ENCODE measurements at places on chromosomes 2 and 18. TPM values are rescaled to one million over a fixed set of nuclear protein-coding genes. Genes with fewer than 3 reads are reported as not detected.
A peak's percentile ranks its signal among the peaks of the same experiment; 100 is the strongest.

Gene KIF3C
- total RNA-seq = 2.0 TPM

Gene SH3YL1
- total RNA-seq = 39.1 TPM

DNA sequence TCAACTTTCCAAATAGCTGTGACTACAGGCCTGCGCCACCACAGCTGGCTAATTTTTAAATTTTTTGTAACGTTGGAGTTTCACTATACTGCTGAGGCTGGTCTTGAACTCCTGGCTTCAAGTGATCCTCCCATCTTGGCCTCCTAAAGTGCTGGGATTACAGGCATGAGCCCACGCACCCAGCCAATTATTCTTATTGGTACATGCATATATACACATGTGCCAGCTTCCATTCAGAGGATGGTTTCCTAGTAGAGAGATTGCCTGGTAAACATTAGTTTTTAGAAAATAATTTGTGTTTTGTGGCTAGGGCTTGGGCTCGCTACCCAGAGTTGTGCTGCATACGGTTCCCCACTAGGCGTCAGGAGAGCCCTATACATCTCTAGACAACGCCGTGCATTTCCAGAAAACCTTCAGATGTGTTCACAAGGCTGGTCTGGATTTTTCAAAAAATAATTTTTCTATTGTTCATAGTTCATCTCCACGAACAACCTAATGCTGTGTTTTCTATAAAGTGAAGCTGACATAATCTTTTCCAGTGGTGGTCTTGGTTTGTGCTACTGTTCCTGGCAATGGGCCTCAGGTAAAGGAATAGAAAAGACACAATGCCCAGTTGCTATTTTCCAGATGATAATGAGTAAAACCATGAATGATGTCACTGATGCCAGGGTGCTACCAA, 14.6 kb upstream of the AFG3L2 start:
- peaks cover 6% of the 10 kb centered on the region for H3K4me1 ChIP-seq
- H3K36me3 ChIP-seq = no peaks in the 10 kb centered on the region
- H3K27me3 ChIP-seq = no peaks in the 10 kb centered on the region
- H3K27ac ChIP-seq = no peak overlapping the region

- no peaks in the 10 kb centered on the region for H3K4me1 ChIP-seq
- no peak overlapping the region for H3K4me3 ChIP-seq
- no peaks in the 10 kb centered on the region for H3K36me3 ChIP-seq
- DNase-seq = no peak
These were observed 64.3 kb downstream of the ACKR3 start for GRCh38 chr2:236633775-236634560.

- no peak overlapping the region for H3K27ac ChIP-seq
- H3K27me3 ChIP-seq = no peaks in the 10 kb centered on the region
- no peak for DNase-seq
- no peaks in the 10 kb centered on the region for H3K36me3 ChIP-seq
These were observed 52.0 kb downstream of the FBXO36 start for GRCh38 chr2:229974266-229974665.

GRCh38 chr2:29201979-29202378, 86.8 kb downstream of the CLIP4 start:
- H3K27me3 ChIP-seq = no peaks in the 10 kb centered on the region
- no peak overlapping the region for H3K27ac ChIP-seq
- H3K36me3 ChIP-seq = peaks cover 41% of the 10 kb centered on the region
- no peaks in the 10 kb centered on the region for H3K4me1 ChIP-seq
- no peak for DNase-seq

Gene ITPRIPL1
- not detected for total RNA-seq

DNA sequence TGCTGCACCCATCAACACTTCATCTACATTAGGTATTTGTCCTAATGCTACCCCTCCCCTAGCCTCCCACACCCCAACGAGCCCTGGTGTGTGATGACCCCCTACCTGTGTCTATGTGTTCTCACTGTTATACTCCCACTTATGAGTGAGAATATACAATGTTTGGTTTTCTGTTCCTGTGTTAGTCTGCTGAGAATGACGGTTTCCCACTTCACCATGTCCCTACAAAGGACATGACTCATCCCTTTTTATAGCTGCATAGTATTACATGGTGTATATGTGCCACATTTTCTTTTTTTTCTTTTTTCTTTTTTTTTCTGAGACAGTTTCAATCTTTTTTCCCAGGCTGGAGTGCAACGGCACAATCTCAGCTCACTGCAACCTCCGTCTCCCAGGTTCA, 284.1 kb upstream of the CYP26B1 start:
- DNase-seq = no peak
- H3K36me3 ChIP-seq = no peaks in the 10 kb centered on the region
- no peaks in the 10 kb centered on the region for H3K27me3 ChIP-seq
- H3K4me1 ChIP-seq = no peaks in the 10 kb centered on the region
- H3K27ac ChIP-seq = no peak overlapping the region
- no peak overlapping the region for H3K4me3 ChIP-seq

DNA sequence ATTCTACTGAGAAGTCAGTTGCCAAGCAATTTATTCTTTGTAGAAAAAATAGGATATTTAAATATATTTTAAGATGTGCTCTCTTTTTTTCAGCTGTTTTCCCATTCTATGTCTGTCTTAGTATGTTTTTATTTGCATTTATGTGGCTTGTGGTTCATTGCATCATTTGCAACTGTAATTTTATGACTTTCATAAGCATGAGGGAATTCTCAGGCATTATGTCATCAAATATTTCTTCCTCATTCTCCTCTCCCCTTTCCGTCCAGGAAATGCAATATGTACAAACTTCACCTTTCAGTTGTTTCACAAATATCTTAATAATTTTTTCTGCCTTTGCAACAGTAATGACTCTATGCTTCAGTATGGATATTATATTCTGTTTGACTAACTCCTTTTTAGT, 560.2 kb upstream of the LRATD1 start:
- H3K4me3 ChIP-seq = peak overlapping the region; percentile 7
- H3K27me3 ChIP-seq = no peaks in the 10 kb centered on the region
- no peaks in the 10 kb centered on the region for H3K36me3 ChIP-seq
- DNase-seq = peak; percentile 52

GRCh38 chr2:203934041-203934492, 2.5 kb upstream of the ICOS start:
- H3K4me1 ChIP-seq = no peaks in the 10 kb centered on the region
- H3K27ac ChIP-seq = no peak overlapping the region
- H3K27me3 ChIP-seq = peaks cover 11% of the 10 kb centered on the region
- DNase-seq = no peak
- no peaks in the 10 kb centered on the region for H3K36me3 ChIP-seq

Gene VIL1
- not detected for total RNA-seq

GRCh38 chr2:223908304-223908998, 36.7 kb downstream of the WDFY1 start:
- no peaks in the 10 kb centered on the region for H3K27me3 ChIP-seq
- peaks cover 60% of the 10 kb centered on the region for H3K36me3 ChIP-seq
- no peak overlapping the region for H3K4me3 ChIP-seq
- no peak for DNase-seq
- peaks cover 11% of the 10 kb centered on the region for H3K4me1 ChIP-seq

Measured in MCF 10A (cell line).